ENCODE measurements at places on chromosomes 1 and 21.

DNA sequence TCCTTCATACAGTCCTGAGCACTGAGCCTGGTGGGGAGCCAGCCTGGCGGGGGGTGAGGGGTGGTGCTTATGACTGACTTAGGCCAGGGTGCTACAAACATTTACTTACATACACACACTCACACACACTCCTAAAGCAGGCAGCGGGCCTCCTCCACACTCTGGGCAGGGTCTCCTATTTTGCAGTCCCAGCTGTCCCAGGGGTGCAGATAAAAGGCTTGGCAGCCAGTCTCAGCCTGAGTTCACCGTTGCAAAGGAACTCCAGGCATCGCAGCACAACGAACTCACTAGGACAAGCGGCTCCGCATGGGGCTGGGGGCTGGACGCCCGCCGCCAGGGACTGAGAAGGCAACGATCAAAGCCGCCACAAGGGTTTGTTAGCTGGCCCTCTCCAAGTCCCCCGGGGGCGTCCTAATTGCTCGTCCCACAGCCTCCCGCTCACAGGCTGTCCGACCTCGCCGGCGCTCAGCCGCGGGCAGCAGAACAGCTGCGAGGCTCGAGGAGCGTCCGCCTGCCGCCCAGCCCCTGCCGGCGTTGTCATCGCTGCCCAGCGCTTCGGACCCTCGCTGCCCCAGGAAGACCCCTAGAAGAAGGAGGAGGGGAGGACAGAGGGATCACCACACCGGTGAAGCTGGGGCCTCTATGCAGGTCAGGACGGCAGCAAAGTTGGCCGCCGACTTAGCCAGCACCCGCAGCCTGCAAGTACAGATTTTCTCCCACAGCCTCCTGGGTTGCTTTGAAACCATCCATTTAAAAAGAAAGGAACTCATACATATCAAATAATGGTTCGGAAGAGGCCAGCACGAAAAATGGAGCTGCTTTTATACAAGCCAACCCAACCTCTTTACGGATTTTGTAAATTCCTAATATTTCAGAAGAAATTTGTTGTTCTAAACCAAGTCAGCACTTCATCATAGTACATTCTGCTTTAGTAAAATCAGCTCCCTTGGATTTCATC, 6.2 kb downstream of the BARHL2 start:
- DNase-seq: no peak

DNA sequence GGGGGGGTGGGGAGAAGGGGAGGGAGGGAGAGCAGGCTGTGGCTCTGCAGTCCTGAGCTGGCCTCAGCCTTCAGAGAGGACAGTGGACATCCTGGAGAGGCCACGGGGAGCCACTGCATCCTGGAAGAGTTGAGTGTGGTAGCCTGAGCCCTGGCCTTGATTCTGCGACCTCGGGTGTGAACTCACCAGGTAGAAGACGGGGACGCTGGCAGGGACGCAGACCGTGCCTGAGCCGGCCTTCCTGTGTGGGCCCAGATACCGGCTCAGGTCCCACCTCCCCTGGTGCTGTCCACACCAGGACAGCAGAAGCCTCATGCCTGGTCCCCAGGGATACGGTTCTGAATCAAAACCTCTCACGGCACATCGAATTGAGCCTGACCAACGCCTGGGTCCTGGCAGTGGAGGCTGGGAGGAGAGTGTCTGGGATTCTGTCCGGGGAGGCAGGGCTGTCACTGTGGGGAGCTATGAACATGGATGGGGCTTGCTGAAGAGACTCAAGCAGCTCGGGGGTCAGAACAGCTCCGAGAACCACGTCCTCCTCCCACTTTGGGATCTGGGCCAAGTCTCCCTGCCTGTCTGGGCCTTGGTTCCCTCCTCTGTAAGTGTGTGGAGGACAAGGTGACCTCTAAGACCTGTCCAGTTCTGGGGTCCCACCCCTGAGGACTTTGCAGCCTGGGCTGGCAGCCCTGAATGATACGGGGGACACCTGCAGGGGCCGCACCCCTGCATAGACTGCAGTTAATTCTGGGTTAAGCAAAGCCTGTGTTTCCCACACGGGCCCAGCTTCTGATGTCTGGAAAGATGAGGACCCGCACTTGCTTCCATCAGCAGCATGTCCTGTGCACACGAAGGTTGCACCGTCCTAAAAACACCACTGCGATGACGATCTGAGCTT, 30.4 kb downstream of the RRP1 start:
- no peak for DNase-seq

DNA sequence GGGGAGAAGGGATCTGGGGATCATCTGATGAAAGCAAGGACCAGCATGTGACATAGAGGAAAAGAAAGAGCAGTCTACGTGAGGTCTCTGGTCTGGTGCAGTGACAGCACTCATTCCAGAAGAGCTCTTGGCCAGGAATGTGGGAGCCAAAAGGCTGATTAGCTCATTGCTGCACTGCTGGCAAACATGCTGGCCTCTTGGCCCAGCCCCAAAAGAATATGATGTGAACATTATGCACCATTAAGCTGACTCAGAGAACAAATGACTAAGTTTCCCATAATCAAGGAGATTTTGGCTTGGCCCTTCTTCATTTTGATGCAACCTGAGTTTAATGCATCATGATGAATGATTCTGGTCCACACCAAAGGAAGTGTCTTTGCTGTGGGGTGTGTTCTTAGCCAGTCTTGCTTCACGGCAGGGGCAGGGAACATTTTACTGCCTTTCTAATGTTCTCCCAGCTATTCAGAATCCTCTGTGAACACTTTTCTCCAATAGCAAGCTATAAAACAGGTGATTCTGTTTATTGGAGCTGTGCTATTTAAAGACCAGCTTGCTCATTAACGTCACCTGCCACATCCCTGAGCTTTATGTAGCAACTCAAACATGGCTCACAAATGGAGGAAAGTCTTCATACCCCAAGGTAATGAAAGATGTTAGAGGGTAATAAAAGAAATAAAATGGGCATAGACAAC, 55.1 kb downstream of the PCBP3 start:
- DNase-seq: peak; percentile 14

GRCh38 chr1:108551137-108551862, 8.6 kb upstream of the EEIG2 start:
- no peak for DNase-seq

DNA sequence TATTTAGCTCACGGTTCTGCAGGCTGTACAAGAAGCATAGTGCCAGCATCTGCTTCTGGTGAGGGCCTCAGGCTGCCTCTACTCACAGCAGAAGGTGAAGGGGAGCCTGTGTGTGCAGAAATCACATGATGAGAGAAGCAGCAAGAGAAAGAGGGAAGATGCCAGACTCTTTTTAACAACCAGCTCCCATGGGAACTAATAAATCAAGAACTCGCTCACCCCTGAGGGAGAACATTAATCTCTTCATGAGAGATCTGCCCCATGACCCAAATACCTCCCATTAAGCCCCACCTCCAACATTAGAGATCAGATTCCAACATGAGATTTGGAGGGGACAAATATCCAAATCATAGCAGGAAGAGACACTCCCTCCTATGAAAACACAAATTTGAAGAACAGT, 74.1 kb downstream of the OLFML2B start:
- no peak for DNase-seq

DNA sequence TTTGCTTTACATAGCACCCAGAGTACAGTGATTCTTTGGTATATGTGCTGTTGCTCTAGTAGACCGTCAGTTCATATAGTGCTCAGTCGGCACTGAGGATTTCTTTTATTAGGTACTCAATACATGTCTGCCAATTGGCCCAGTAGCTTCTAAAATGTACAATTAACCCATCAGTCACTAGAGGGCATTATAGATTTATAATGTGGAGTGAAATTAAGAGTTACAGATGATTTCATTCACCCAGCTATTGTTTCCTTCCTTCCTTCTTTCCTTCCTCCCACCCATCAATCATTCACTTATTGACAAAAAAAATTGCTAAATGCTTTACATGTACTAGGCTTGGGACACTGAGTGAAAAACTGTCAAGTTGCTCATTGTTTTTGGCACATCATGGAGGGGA, 263.6 kb upstream of the USP24 start:
- DNase-seq: peak; percentile 68

DNA sequence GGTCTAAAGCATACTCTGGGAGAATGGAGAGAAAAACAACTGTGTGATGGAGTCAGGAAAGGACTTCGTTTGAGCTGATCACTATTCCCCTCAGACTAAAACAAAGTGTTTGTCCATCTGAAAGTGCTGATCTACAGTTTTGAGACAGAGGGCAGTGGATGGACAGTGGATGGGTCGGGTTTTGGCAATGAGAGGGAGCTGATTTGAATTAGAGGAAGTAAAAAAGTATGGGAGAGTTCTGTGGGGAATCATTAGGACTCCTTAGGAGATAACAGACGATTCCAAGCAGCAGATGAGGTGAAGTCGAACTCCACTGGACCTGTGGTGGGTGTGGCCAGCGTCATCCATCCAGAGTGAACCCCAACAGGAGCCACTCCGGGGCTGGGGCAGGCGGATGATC, 62.3 kb downstream of the PTGS2 start:
- DNase-seq: no peak

DNA sequence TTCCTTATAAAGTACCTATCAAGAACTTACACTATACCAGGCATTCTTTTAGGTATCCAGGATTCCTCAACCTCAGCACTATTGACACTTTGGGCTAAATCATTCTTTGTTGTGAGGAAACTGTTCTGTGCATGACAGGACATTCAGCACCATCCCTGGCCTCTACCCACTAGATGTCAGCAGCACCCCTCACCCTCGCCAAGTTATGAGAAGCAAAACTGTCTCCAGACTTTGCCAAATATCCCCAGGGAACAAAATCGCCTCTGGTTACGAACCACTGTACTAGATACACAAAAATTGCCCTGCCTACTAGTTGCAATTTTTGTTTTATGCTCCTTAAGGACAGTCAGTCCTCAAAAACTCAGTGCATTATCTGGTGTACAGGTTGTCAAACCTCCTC, 35.7 kb downstream of the PALMD start:
- DNase-seq: no peak

DNA sequence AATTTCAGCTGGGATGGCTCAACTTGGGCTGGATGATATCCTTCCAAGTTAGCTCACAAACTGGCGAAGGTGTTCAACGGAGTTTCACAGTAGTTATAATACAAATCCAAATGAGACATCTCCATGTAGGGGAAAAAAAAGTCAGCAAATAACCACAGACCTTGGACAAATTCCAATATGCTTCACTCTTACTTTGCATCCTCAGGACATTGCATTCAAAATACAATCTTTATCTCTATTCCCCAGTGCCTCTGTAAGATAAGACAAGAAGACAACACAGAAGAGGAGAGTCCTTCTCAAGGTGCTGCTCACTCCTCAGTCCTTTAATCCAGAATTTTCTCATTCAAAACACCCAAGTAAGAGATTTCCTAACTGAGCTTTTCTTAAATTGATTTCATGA, 1797.7 kb downstream of the MRPL39 start:
- no peak for DNase-seq

All from endothelial cell of umbilical vein (primary cell).